ENCODE measurements at places on chromosomes 12 and 14.
A peak's percentile ranks its signal among the peaks of the same experiment; 100 is the strongest.

GRCh38 chr12:68393417-68393816 is 61.3 kb upstream of the MDM1 start:
- DNase-seq, result no peak

GRCh38 chr12:89523843-89524540 is 604 bp downstream of the GALNT4 start:
- DNase-seq, result no peak

DNA sequence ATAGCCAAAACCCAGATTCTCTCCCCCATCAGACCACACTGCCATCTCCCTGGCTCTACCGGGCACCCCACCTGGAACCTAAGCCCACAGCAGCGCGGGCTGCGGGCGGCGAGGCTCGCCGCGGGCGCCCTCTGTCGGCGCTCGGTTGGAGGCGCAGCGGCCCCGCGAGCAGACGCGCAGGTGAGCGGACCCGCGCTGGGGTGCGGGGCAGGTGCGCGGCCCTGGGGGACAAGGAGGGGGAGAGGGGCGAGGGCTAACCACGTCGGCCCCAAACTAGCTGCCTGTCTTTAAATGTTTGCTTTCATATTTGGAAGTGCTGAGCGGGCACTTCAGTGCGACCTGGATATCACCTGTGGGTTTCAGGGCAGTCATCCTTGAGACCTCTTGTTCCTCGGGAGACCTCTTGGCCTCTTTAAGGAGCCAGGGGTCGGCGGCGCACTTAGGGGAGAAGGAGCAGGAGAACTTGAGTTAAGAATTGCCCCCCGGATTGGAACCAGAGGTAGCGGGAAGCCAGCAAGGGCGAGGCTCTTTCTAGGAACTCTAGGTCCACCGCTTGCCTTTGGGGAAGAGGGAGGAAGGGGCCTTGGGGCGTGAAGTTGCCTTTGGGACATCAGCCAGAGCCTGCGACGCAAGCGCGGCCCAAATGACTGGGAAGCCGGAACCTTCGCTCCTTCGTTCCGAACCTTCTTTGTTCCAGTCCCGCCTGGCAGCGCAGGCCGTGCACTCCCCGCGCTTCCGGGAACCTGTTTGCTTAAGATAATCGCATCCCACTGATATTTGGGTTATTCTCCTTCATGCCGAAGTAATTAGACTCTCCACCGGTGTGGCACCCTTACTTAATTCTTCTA is 78.7 kb downstream of the NEDD1 start:
- no peak for DNase-seq

GRCh38 chr14:100755649-100756048 is 29.0 kb downstream of the DLK1 start:
- DNase-seq, result peak; percentile 45

DNA sequence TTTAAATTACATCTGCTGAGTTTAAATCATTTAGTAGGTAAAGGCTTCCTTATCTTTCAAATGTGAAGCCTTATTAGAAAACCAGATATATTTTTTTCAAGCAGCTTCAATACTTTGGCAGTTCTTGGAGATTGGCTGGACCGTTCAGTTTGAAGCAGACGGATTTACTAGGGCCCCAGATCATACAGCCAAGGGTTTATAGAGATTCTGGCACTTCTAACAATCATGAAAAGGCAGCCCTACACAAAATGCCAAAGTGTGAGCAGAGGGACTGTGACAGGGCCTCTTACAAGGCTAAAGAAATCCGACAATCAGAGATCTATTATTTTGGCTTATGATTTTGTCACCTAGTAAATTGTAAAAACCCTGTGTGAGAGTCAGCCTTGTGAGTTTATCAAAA is 162.8 kb upstream of the SLC38A2 start:
- no peak for DNase-seq

DNA sequence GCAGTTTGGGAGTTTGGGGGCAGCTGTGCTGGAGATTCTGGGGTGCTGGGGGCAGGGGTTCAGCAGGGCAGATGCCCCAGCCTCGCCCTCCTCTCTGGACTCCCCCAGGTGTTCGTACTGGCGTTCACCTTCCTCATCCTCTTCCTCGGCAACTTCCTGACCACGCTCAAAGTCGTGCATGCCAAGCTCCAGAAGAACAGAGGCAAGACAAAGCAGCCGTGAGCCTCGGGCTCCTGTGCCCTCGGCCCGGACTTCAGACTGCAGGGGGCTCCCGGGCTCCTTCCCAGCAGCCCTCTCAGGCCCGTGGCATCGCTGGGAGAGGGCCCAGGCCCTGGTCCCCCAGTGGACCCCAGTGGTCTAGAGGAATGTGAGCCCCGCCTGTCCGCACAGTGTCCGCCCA is 18.0 kb downstream of the RHOF start:
- DNase-seq, result no peak

DNA sequence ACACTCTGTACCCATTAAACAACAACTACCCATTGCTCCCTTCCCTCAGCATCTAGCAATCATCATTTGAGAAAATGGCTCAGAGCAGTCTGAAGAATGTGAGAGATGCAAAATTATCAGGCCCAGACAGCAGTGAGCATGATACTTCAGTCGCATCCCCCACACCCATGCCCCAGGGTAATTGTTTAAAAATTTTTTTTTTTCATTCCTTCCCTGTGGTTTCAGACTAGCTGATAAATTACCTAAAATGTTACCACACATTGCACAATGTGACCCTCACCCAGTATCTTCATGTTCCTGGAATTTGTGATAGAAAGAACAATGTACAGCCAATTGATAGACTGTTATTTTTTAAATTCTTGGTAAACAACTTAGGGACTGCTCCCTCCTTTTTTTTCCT is 11.3 kb upstream of the USP15 start:
- no peak for DNase-seq

DNA sequence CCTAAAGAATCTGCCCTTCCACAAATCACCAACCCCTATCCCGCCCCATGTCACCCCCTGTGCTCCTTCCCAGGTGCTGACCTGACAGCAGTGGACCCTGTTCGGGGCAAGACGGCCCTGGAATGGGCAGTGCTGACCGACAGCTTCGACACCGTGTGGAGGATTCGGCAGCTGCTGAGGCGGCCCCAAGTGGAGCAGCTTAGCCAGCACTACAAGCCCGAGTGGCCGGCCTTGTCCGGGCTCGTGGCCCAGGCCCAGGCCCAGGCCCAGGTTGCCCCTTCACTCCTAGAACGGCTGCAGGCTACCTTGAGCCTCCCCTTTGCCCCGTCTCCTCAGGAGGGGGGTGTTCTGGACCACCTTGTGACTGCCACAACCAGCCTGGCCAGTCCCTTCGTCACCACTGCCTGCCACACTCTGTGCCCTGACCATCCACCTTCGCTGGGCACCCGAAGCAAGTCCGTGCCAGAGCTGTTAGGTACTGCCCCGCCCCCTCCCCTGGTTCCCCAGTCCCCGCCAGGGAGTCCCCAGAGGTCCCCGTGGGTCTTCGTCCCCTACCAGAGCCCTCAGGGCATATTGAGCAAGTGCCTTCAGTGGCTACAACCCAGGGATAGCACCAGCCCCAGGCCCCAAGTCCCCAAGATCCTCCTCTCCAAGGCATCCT is 2.7 kb downstream of the ANKRD33 start:
- DNase-seq, result no peak

- DNase-seq, result no peak
Observed at GRCh38 chr12:67633708-67634107, 14.8 kb upstream of the DYRK2 start.

- no peak for DNase-seq
Observed at GRCh38 chr12:131134523-131135310, 181.0 kb downstream of the ADGRD1 start.

DNA sequence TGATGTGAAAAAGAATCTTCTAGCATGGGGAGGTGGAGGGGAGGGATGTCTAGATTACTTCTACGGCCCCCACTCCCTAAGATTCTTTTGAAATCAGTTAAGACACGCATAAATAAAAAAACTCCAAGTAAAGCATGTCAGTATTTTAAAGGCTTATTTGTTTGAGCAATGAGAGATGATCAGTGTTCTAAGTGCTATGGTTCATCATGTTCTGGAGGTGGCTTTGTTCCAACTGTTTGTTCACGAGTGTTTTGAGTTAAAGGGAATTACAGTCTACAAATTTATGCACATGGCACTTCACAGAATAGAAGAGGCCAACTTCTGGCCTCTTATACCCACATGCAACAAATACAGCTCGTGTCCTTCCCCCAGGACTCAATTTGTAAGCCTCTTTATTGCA is 394.9 kb downstream of the RAD51B start:
- no peak for DNase-seq

DNA sequence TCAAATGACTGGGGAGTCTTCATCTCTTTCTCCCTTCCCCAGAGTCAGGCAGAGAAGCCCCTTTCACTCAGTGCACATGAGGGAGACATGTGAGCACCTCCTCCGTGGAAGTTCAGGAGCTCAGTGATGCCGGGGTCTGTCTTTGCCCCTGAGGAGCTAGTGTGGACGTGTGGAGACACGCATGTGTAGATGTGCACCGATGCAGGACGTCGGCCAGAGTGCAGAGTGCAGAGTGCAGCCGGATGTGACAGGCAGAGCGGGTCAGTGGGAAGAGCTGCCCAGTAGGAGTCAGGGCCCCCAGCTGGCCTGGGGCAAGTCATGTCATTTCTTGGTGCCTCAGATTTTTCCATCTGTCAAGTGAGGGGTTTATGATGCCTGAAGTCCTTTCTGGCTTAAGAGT is 20.7 kb downstream of the TSPAN9 start:
- DNase-seq, result no peak
